ENCODE measurements at places on chromosomes 2 and 18.

DNA sequence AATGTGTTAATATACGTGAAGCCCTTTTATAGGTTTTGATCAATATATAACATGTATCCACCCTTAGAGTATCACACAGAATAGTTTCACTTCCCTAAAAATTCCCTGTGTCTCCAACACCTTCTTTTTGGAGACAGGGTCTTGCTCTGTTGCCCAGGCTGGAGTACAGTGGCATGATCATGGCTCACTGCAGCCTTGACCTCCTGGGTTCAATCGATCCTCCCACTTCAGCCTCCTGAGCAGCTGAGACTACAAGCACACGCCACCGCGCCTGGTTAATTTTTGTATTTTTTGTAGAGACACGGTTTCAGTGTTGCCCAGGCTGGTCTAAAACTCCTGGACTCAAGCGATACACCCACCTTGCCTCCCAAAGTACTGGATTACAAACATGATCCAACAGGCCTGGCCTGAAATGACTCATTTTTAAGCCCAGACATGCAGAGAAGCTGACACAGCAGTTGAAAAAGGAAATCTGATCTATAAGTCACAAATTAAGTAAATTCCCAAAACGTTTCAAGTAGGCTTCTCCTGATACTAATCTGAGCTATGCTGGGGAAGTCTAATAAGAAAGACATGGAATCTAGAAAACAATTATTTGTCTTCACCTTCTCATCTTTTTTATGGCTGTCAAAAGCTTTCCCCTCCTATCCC lies 2.9 kb downstream of the DUSP11 start:
- peak; percentile 44 for DNase-seq

- DNase-seq: no peak
Observed at GRCh38 chr2:150752229-150752628, 264.8 kb upstream of the RND3 start.

DNA sequence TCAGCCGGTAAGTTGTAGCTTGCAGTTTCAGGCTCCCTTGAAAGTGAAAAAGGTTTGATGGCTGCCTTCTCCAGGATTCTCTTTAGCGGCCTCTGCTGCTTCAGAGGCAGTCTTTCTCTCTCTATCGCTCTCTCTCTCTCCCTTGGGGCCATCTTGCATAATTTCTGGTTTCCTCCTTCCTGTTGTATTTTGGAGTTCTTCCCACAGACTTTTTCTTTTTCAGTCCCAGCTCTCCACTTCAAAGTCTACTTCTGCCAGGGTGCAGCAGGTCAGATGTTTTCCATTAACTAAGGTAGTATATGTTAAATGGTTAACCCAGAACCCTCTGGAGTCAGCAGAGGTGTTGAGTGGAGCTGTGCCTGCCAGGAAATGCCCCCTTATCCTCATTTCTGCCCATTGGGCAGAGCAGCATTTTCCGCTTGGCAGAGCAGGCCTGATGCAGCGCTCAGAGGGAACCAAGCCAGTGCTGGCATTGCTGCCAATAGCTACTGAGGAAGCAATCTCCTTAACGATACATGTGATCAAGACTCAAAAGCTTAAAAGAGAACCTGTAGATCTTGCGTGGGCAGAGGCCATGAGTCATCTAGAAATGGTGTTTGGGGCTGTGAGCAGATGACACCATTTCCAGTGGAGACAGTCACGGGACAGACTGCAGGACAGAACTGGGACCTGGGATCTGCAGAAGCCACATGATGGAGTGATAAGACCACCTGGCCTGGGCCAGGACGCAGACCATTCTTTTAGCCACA lies 20.8 kb downstream of the DBI start:
- peak; percentile 75 for DNase-seq

GRCh38 chr2:16168506-16169264 lies 228.3 kb downstream of the MYCN start:
- no peak for DNase-seq

- DNase-seq: no peak
Observed at GRCh38 chr2:128594651-128594910, 275.9 kb upstream of the HS6ST1 start.

DNA sequence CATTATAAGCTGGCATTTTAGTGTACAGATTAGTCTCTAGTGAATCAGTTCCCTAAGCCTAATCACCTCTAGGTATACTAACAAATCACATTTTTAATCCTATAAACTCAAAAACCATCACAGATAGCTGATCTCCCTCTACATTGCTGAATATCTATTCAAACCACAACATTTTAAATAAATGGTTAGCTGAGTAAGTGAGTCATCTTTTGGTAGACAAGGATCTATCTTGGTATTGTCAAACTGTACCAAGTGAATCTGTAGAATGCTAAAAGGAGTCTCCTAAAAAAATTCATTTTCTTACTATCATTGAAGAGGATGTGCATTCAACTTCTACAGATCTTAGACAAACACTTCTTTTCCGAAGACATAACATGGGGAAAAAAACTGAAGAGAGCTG lies 40.7 kb downstream of the INO80D start:
- peak; percentile 37 for DNase-seq

- no peak for DNase-seq
Observed at GRCh38 chr2:173397539-173397938, 42.9 kb downstream of the CDCA7 start.

DNA sequence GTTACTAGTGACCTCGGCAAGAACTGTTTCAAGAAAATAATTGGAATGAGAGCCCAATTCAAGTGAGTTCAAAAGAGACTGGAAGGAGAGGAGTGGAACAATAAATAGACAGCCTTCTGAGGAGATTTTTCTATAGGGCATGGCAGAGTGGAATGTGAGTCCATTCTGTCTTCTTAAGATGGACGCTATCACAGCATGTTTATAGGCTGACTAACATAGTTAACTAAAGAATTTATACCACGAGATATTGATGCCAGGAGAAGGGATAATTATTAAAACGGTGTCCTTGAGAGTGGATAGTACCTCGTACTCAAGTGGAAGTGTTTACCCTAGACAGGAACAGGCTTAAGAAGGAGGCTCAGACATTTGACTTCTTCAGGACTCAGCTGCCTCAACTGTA lies 143.5 kb upstream of the RBBP8 start:
- peak; percentile 38 for DNase-seq

Data from astrocyte (in vitro differentiated cells and primary cell).